SW 1271 (cell line): ENCODE measurements at places on chromosomes 12 and 14.

DNA sequence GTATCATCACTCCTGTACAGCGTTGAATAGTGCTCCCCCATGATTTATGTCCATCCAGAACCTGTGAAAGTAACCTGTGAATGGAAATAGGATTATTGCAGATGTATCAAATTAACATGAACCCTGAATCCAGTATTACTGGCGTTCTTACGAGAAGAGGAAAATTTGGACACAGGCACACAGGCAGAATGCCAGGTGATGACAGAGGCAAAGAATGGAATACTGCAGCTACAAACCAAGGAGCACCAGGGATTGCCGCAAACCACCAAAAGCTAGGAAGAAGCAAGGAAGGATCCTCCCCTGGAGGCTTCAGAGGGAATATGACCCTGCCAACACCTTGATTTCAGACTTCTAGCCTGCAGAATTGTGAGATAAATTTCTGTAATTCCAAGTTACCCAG, 113.5 kb upstream of the EGLN3 start:
- DNase-seq = no peak

DNA sequence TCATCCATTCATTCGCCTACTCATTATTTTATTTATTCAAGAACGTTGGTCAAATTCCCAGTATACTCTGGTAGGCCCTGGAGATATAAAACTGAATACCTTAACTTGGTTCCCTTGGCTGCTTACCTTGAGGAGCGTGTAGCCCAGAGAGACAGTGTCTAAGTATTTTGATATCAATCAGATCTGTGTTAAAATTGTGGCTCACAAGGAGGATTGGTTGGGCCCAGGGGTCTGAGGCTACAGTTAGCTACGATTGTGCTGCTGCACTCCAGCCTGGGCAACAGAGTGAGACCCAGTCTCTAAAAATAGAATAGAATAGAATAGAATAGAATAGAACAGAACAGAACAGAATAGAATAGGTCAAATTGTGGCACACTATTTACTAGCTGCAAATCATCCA, 438.4 kb downstream of the ADAMTS20 start:
- DNase-seq = no peak

GRCh38 chr12:7884689-7885088, 12.0 kb upstream of the SLC2A14 start:
- DNase-seq = no peak

- DNase-seq = no peak
Measured at GRCh38 chr14:54291491-54292191, 105.2 kb upstream of the CDKN3 start.

DNA sequence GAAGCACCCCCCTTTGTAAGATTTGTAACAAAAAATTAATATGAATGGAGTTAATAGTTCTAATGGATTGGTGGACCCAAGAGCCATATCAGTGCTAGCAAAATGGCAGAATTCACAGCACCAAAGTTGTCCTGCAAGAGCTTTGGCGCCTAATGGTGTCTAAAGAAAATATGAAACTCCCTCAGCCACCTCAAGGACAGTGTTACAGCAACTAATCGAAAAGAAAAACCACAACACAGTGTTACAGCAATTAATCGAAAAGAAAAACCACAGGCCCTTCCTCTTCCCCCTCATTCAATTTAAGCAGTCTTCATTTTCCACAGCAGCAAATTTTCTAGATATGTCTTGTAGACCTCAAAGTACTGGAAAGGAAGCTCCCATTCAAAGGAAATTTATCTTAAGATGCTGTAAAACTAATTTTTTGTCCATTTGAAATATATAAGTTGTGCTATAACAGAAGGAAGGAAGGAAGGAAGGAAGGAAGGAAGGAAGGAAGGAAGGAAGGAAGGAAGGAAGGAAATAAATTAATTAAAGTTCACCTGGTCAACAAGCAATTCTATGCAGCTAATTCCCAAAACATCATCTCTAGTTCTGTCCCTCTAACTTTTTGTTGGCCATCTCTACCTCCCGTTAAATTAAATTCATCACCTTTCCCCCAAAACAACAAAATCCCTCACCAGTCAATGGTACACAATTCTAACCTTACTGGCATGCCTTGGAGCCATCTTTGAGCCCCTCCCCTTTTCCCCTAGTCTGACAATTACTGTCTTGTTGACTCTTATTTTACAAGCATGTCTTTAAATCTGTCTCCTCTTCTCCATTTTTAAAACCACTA, 17.4 kb downstream of the LRP6 start:
- no peak for DNase-seq

DNA sequence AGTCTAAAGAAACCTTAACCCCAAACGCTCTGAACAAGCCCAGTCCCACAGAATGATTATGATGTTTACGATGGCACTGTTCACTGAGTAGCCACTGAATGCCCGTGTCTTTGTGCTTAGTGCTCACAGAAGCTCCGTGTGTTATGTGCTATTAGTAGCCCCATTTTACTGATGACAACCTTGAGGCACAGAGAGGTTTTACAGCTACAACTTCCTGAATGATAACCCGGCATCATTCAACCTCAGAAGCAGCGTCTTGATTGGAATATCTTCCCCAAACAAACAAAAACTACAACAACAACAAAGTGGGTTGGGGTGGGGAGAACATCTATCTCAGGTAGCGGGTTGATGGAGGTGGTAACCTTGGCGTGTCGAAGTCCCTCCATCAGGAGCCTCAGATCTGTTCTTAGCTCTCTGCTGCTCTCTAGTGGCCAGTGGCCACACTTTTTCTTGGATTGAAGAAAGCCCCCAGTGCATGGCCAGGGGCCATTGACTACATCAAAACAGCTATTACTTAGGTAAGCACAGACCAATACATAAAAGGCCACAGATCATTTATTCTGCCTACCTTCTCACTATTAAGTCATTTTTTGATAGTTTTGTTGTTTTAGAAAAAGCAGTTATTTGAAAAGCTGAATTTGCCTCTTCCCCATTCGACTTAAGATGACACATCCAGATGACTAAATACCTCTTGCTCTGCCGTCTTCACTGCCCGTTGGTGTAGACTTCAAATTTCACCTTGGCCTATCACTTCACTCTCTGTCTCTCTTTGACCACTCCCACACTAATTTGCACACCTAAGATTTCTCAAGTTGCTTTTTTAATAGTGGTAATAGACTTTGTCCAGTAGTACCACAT, 376.9 kb downstream of the GALC start:
- peak; percentile 1 for DNase-seq

GRCh38 chr12:128261757-128262156, 5.2 kb upstream of the TMEM132C start:
- DNase-seq = no peak

DNA sequence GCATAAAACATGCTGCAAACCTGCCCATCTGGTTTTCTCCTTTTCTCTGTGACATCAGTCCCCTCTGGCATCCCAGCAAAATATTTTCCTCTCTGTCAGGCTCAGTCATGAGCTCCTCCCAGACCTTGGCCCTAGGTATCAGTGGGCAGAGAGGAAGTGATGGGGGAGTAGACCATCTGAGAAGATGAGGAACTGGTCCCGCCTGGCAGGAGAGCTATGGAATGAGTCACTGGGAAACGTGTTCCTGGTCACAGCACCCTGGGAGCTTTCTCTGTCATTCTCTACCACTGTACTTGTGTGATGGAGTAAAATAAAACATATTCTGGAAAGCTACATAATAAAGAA, 5.0 kb upstream of the SRSF9 start:
- DNase-seq = peak; percentile 41

DNA sequence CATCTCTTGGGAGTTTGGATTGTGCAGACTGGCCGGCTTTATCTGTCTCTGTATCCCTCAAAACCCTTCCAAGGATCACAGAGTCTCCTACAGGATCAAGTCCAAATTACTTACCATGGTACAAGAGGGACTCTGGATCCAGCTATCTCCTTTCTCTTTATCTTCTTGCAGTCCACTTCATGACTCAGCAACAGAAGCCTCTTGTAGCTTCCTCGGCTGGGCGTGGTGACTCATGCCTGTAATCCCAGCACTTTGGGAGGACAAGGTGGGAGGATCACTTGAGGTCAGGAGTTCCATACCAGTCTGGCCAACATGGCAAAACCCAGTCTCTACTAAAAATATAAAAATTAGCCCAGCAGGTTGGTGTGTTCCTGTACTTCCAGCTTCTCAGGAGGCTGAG, 189.7 kb downstream of the BCAT1 start:
- DNase-seq = no peak

GRCh38 chr12:76964784-76965571, 86.2 kb upstream of the CSRP2 start:
- DNase-seq = no peak

GRCh38 chr12:81211306-81211705, 133.4 kb downstream of the ACSS3 start:
- no peak for DNase-seq

DNA sequence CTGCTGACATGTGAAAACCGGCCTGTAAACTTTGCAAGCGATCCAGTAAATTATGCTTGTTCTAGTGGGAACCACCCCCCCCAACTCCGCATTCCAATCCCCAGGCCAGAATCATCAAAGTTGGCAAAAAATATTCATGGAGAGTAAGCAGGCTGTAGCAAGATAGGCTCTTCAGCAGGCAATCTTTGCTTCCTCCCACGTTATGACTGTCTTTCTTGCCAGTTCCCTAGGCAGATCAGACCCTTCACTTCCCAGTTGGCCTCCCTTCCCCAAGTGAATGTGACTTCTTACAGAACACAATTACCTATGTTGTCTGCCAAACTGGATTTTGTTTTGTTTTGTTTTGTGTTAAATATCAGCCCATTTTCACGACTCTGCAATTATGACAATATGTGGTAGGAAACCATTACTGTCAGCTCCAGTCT, 1.2 kb upstream of the PTGER2 start:
- no peak for DNase-seq

DNA sequence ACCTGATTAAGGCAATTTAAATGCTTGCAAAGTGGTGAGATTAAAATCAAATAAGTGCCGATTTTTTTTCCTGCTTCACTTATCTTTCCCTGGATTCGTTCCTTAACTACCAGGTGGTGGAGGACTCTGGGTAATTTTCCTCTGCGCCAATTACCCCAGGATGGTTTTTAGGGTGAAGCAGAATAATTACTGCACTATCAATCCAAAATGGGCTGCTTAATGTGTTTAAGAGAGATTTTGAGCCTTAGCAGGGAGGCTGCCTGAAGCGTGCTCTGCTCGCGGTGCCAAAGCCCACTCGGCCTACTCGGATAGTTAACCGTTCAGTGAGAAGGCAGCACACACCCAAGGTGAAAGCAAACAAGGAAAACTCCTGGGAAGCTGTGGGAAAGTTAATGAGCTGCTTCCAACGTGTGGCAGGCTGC, 274.9 kb upstream of the LMO3 start:
- no peak for DNase-seq

- no peak for DNase-seq
Measured at GRCh38 chr12:52681526-52682380, 1.5 kb upstream of the KRT1 start.

- DNase-seq = no peak
Measured at GRCh38 chr14:65241125-65241752, 138.9 kb upstream of the MAX start.

DNA sequence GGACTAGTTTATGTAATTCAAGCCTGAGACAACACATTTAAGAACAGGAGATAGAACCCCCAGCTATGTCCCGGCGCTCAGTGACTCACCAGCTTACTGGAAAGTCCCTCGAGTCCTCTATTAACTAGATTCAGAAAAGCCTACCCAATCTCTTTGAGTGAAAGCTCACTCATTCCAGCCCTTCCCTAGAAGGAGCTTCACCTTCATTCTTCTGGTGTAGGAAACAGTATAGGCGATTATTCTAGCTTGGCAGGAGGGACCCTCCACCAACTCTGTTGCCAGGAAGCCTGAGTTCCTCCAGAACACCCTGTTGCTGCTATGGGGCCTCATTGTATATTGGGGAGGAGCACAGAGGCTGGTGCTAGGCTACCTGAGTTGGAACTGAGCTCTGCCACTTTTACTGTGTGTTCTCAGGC, 57.2 kb upstream of the AEBP2 start:
- no peak for DNase-seq

DNA sequence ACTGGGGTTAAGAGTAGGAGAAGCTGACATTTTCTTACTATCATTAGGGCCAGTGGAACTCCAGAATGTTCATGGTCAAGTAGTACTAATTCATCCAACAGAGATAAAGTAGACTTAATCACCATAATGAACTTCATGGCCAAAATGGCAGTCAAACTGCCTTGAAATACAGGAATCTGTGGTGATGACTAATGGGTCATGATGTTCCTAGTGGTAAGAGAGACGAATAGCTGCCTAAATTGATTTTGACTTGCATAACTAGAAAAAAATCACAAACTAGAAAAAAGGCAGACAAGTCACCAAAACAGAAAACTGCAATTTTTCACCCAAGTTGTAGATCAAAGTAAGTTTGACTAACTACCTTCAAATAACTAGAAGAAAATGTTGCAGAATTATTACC, 138.5 kb downstream of the MGAT4C start:
- DNase-seq = no peak

GRCh38 chr12:47903927-47904712, 674 bp downstream of the VDR start:
- no peak for DNase-seq

DNA sequence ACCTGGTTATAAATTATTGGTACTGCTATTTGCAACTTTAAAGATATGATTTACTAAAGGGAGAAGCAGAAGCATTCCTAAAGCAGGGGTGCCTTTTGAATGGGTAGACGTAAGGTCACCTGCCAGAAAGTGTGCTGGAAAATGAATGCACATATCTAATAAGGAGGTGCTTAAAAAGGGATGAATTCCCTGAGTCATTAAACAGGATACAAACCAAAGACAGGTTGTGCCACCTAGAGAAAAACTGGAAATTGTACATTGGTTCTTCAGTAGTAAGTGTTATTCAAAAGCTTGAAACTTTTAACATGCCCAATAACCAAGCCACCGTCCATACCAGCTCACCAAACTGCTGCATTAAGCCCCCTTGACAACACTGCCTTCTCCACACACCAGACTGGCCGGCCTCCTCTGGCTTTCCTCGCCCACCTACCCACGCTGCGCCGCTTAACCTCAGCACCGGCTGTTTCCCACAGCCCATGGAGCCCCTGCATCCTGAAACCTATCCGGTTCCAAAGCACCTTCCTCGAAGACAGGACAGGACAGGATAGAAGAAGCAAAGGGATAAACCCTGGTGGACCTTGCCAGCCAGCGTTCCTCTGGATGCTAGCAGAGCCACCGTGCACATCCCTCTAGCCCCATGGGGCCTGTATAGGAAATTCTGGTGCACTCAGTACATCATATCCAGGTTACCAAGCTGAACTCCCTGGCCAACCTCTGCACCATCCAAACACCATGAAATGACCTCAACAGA, 201.5 kb upstream of the CAND1 start:
- peak; percentile 15 for DNase-seq

GRCh38 chr14:64879635-64880220, at the start of gene SPTB:
Gene SPTB (minus strand): TSS chr14:64879907. CDS start chr14:64823094, 56,813 bp downstream.
- DNase-seq = no peak

GRCh38 chr14:77111021-77111420, 13.0 kb downstream of the CIPC start:
- no peak for DNase-seq

- no peak for DNase-seq
Measured at GRCh38 chr12:58117667-58118066, 176.3 kb downstream of the ATP23 start.
